ENCODE measurements at places on chromosomes 12 and 14.

- no peak for DNase-seq
Observed at GRCh38 chr14:83548061-83548839, 1981.7 kb upstream of the FLRT2 start.

- DNase-seq, result no peak
Observed at GRCh38 chr12:6084969-6085450, 39.5 kb downstream of the VWF start.

- no peak for DNase-seq
Observed at GRCh38 chr12:46956451-46957035, 122.9 kb upstream of the PCED1B start.

GRCh38 chr14:97395068-97395467, 597.9 kb downstream of the VRK1 start:
- no peak for DNase-seq

- DNase-seq, result no peak
Observed at GRCh38 chr12:62632411-62632918, 165.8 kb downstream of the MON2 start.

DNA sequence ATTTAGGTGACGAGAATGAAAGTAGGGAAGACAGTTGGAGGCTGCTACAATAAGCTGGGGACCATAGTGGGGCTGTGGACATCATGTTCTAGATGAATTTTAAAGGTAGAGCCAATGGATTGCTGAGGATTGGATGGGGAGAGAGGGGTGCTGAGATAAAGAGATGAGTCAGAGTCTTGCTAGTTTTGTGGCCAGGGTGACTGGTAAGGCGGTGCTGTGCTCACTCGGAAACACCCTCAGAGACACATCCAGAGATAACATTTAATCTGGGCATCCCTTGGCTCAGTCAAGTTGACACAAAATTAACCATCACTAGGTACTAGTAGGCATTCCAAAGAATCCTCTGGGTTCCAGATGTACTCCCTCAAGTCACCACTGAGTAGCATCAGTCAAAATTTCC, 170.7 kb downstream of the ADCK1 start:
- no peak for DNase-seq

- DNase-seq, result no peak
Observed at GRCh38 chr12:17459214-17459613, 630.8 kb downstream of the RERGL start.

GRCh38 chr12:96880220-96880619, 26.8 kb upstream of the NEDD1 start:
- DNase-seq, result no peak

DNA sequence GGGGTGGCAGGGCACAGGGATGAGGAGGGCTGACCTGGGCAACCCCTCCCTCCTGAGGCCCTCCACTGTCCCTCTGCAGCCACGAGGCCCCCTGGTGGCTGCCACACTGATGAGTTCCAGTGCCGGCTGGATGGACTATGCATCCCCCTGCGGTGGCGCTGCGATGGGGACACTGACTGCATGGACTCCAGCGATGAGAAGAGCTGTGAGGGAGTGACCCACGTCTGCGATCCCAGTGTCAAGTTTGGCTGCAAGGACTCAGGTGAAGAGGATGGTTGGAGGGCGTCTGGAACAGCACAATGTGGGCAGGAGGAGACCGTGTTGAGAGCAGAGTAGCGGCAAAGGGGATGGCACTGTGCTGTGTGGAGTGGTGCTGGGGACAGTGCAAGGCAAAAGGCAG, 25.7 kb upstream of the LRP1-AS start:
- DNase-seq, result no peak

- DNase-seq, result no peak
Observed at GRCh38 chr14:51547260-51547659, 104.5 kb upstream of the FRMD6 start.

GRCh38 chr12:69115951-69116350, 123.4 kb upstream of the CPSF6 start:
- no peak for DNase-seq

GRCh38 chr14:105910426-105910825, 384.0 kb downstream of the TMEM121 start:
- no peak for DNase-seq

- DNase-seq, result no peak
Observed at GRCh38 chr12:86743875-86744536, 487.8 kb upstream of the MGAT4C start.

DNA sequence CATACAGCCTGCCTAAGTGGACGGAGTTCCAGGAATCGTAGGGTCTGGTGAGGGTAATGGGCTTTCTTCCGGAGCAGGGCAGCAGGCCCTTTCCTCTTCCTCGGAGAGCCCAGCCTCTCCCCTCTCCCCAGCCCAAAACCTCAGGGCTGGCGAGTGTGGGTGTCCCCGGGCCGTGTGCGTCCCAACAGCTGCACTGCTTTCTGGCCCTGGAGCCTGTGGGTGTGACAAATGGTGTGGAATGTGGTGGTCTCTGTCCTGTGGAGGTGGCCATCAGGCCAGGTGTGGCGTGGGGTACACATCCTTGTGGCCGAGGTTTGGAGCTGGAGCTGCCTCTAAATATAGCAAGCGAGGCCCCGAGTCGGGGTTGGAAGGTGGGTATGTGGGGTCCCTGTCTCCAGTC, 8.5 kb downstream of the ORAI1 start:
- no peak for DNase-seq

DNA sequence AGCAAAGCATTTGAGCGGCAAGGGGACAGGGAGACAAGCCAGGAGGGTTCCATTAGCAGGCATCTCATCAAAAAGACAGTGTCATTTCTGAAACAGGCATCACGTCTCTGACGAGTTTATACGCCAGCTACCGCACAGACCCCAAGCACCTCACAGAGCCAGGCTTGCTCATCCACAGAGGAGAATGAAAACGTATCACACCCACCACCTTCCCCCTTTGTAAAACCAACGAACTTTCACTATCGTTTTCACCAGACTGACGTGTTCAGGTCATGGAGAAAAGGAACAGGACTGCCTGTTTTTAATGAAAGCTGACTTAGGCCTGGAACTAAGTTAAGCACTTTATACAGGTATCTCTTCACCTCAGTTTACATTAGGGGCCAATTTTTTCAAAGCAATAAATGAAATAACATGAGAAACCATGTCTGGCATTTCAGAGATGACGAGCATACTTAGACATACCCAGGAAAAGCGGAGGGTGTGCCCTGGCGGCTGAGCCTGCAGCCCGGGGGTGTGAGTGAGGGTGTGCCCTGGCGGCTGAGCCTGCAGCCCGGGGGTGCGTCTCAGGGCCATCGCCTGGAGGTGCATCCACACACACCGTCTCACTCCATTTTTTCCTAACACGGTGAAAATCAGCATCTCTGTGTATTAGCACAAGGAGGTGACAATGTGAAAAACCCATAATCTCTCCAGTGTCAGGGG, 41.9 kb downstream of the STX2 start:
- peak; percentile 41 for DNase-seq

DNA sequence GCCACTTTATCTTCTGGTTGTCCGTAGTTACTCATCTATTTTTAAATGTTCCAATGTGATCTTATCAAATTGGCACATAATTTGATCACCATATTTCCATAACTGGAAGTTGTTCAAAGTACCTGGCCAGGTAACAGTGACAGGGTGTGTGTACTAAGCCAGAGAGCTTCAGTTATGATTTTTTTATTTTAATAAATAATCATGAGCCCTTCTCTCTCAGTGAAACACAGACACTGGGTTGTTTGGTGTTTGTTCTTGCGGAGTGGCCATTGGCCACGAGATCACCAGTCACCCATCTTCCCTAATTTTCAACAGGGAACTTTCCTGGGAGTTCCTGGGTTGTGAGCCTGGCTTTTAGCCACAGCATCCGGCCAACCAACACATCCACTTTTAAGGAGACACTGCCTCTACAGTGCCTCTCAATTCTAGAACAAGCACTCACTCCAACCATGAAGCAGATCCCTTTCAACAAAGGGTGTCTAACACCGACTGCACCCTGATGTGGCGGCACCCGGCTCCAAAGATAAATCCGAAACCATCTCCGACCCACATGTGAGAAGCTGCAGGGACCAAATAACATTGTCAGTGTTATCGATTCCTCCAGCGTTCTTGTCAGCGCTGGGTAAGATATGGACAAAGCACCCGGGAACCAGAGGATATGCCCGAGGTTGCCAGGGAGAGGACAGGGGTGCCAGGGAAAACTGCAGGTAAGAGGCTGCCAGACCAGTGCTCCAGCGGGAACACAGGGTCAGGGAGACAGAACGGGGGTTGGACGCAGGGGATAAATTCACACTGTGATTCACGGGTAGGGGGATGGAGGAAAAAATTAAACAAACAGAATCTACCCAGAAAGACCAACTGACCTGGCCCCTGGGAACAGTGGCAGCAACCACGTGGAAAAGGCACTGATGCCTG, 49.9 kb downstream of the FOXN3 start:
- no peak for DNase-seq

Measured in stimulated activated CD4-positive, alpha-beta T cell treated with anti-CD3 and anti-CD28 coated beads, Interleukin-1b, Interleukin-23, amount 100 ng/mL, for 24 hours (primary cell).